ENCODE measurements at places on chromosomes 13 and 19.

DNA sequence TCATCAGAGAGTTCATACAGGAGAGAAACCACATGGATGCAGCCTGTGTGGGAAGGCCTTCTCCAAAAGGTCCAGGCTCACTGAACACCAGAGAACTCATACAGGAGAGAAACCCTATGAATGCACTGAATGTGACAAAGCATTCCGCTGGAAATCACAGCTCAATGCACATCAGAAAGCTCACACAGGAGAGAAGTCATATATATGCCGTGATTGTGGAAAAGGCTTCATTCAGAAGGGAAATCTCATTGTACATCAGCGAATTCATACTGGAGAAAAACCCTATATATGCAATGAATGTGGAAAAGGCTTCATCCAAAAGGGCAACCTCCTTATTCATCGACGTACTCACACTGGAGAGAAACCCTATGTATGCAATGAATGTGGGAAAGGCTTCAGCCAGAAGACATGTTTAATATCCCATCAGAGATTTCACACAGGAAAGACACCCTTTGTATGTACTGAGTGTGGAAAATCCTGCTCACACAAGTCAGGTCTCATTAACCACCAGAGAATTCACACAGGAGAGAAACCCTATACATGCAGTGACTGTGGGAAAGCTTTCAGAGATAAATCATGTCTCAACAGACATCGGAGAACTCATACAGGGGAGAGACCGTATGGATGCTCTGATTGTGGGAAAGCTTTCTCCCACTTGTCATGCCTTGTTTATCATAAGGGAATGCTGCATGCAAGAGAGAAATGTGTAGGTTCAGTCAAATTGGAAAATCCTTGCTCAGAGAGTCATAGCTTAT lies 17.7 kb downstream of the ZNF613 start:
- DNase-seq, result no peak

DNA sequence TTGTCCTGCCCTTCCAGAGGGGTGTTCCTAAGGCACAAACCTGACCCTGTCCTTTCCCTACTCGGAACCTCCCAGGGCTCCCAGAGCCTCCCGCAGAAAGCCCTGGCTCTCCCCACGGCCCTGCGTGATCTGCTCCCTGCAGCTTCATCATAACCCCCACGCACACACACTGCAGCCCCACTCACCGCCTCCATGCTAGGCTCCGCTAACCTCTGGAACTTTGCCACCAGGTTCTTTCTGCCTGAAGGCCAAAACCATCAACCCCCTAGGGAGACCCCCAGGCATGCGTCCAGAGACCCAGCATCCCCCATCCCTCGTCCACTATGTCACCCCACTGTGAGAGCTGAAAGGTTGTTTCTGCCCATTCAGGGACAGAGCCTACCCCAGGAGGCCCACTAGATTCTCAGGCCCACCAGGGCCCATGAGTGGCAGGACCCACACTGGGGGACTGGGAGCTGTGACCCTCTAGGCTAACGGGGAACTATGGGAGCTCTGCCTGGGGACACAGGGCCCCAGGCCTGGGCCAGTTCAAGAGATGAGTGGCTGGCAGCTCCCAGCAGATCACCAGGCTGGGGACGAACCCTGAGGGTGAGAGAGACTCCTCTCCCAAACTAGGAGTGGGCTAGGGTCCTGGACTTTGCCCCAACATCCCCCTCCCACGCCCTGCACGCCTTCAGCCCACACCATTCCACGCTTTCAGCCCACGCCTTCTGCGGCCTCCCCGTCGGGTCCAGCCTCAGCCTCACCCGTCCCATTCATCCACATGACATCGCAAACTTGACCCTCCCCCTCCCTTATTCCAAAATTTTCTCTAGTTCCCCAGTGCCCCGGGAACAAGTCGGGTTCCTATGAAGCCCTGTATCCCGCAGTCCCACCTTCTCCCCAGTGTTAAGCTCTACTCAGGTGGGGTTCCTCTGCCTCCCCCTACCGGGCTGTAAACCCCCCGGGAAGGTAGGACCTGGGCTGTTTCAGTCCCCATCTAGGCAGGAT lies 33.2 kb upstream of the PNMA8B start:
- no peak for DNase-seq

DNA sequence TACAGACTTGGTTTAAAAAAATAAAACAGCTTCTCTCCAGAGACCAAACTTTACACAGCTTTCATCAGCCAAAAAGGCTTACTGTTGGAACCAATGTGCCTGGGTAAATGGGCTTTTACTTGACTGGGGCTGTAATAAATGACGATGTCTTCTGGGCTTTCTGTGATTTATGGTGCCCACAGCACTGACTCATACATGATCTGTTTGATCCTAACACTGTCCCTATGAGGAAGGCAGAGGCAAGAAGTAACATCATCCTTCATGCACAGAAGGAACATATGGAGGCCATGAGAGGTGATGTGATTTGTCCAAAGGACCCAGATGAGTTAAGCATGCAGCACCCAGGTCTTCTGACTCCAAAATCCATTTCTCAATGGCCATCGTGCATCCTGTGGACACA lies 77.4 kb downstream of the DOCK9 start:
- no peak for DNase-seq

DNA sequence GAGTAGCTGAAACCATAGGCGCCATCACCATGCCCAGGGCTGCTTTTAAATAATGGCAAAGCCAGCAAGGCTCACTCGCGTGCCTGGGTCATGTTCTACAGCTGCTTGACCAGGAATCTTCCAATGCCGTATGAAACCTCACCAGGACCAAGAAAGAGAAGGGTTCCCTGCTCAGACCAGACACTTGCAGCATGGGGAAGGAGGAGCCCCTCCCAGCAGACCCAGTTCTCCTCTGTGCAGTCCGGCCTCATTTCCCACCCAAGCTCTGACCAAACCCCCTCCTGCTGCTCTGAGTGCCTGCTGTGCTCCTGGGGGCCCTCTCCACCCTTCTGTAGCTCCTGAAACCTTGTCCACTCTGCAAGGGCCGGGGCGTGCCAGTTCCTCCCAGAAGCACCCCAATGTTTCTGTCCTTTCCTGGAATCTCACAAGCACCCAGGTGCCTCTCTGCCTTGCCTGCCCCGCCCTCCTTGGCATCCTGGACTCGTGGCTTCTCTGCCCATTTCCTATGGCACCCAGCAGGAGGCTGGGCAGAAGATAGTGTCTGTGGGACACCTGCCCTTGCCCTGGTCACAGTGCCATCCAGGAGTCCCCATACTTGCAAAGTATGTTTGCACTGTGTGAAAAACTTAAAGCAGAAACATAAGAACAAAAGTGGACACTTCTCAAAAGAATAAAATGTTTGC lies 6.8 kb upstream of the SLC7A9 start:
- DNase-seq, result no peak

Measured in C1 segment of cervical spinal cord (tissue), 14 donors.